ENCODE measurements at places on chromosomes 11 and 22. TPM values are rescaled to one million over a fixed set of nuclear protein-coding genes. Genes with fewer than 3 reads are reported as not detected.
A peak's percentile ranks its signal among the peaks of the same experiment; 100 is the strongest.

- DNase-seq = no peak
Measured at GRCh38 chr22:50136581-50137015, 33.9 kb upstream of the PANX2 start.

Gene LMNTD2
- 0.80 TPM for polyA plus RNA-seq

- DNase-seq = no peak
Measured at GRCh38 chr11:118699506-118700220, 20.2 kb upstream of the TREH start.

Gene CHRM4
- not detected for polyA plus RNA-seq

DNA sequence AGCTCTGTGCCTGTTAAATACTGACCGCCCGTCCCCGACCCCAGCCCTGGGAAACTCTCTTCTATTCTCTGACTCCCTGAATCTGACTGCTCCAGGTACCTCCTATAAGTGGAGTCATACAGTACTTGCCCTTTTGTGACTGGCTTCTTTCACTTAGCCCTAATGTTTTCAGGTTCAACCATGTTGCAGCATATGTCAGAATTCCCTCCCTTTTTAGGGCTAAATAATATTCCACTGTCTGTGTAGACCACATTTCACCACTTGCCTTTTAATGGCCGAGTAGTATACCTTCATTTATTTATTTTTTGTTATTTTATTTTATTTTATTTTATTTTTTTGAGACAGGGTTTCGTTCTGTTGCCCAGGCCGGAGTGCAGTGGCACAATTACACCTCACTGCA, 100.6 kb downstream of the RPS6KA4 start:
- DNase-seq = no peak

- no peak for DNase-seq
Measured at GRCh38 chr11:78100676-78101472, 21.2 kb upstream of the NDUFC2 start.

DNA sequence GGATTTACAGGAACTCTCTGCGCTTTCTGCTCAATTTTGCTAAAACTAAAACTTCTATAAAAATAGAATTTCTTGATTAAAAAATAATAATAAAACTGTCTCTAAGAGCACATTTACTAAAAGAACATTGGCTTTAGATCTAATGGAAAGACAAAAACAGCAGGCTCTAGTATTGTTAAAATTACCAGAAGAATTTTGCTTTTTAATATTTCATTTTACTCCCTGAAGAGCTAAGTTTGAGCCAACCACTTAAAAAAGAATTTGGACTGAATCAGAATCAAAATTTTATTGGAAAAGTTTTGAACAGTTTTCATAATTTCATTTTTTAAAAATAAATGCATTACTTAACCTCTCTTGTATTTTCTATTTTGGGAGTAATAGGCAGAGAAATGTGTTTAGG, 107.3 kb downstream of the BBOX1 start:
- DNase-seq = no peak

Gene OR4A47
- not detected for polyA plus RNA-seq

DNA sequence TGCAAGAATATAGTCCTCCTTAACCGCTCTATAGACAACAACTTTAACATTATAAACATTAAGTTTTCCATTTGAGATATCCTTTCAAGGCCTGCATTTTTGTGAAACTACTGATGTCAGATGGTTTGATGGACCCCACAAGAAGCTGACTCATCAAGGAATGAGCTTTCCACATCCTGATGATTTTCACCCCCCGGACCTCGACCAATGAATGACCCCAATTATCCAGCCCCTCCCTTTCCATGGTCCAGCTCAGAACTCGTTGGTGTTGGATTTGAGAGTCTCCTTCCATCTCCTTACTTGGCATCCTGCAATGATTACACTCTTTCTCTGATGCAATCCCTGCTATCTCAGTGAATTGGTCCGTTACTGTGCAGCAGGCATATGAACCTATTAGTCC, 31.8 kb upstream of the GUCY1A2 start:
- DNase-seq = no peak

DNA sequence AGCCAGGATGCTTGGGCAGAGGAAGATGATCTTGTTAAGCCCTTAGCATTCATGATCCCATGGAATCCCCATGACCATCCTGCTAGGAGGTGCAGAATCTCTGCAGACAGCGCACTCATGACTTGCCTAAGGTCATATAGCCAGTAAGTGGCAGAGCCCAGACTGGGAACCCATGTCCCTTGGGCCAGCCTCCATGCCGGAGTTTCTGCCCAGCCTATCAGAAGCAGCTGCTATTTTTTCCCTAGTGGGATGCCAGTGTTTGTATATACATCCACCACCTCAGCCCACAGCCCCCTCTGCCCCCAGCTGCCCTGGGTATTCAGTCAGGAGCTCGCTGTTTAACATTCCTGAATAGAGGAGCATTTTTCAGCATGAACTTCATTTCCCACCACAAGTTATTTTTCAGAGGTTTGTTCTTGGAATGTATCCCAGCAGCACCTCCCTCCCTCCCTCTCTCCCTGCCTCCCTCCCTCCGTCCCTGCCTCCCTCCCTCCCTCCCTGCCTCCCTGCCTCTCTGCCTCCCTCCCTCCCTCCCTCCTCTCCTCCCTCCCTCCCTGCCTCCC, 34.4 kb upstream of the SUSD2 start:
- peak; percentile 84 for DNase-seq

Data from hindlimb muscle (tissue), 1 donor.